ENCODE measurements at places on chromosomes 6 and 20.

- DNase-seq = no peak
Observed at GRCh38 chr20:12928755-12929401, 79.9 kb upstream of the SPTLC3 start.

DNA sequence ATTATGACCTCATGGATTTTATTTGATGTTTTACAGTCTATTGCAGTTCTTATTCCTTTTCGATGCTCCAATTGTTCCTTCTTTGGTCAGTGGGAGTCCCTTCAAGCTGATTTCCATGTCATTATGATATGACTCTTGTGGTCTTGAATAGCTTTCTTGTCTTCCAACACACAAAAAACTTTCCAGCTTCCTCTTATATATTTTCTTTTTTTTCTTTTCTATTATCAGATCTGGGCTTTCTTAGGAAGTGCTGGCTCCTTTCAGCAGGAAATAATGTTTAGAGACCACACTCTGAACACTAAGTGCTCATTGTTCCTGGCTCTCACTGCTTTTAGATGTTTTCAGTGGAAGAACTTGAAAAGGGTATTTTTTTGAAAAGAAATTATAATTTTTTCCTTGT, 3.1 kb upstream of the SLC17A1 start:
- no peak for DNase-seq

DNA sequence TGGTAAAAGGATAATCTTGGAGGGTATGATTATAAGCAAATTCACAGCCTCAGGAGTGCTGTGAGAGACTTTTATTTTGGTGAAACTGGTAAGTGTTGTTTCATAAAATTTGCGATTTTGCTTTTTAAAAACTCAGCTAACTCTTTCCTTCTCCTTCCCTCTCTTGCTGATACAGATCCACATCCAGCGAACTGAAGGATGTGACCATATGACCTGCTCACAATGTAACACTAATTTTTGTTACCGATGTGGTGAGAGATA, 77.2 kb upstream of the TPD52L1 start:
- no peak for DNase-seq

DNA sequence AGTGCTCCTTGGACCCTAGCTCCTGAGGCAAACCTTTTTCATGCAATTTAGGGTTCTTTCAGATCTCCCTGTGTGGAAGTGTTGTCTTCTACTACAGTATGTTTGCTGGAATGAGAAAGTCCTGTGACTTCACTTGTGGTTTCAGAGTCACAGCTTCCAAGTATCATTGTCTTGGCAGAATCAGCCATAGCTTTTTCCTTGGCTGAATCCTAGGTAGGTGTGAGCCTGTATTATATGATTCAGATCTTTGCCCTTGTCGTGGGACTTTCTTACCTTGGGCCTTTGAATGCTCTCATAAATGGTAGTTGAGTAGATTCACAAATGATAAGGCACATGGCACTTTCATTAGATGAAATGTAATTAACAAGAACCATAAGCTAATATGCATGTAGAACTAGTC, 16.5 kb downstream of the CARMIL1 start:
- DNase-seq = no peak

DNA sequence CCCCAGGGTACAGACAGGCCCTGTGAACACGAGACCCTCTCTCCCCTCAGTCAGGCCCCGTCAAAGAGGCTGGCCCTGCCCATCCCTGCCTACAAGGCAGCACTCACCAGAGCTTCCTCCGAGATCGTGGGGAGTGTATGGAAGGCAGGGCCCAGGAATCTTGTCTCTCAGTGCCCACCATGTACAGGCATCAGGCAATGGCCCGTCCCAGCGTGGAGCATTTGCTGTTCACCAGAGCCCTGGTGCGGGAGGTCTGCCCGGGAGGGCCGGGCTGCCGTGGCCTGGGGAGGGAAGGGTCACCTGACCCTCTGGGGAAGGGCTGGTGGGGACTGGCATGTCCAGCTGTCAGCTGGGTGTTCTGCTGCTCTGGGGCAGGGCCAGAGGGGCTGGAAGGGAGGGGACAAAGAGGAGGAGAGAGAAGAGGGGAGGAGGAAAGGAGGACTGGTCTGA, at the start of gene IP6K3:
Gene IP6K3 (minus strand): TSS at position 255 of the 450 bp plus-strand sequence. CDS start 11,429 bp downstream, outside the sequence.
- DNase-seq = no peak

DNA sequence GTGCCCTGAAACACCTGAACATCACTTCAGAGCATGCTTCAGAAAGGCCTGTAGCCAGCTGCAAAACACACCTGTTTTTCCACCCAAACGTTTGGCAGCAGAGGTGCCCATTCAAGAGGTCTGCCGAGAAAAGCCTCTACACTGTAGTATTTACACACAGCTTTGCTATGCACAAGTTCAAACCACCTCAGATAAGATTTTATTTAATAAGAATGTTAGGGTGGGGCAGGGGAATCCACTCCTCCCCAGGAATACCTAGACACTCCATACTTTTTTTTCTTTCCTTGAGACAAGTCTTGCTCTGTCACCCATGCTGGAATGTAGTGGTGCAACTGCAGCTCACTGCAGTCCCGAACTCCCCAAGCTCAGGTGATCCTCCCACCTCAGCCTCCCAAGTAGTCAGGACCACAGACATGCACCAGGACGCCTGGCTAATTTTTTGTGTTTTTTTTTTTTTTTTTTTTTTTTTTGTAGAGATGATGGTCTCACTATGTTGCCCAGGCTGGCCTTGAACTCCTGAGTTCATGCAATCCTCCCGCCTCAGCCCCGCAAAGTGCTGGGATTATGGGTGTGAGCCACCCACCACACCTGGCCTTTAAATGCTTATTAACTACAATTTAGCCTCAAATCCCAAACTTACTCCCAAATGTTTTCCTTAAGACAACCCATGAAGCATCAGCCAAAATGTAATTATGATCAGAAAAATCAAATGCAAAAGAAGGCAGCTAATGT, 9.7 kb downstream of the MRPL14 start:
- DNase-seq = no peak

DNA sequence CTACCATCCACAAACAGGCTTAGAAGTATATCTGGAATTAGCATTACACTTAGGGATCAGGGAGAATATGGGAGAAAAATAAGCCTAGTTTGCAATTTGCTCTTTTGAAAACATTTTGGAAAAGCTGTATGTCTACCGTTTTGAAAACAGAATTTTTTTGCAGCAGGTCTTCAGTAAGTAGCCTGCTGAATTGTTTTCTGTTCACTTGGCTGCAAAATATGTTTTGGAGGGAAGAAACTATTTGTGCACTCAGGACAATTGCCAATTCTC, 39.6 kb downstream of the ILRUN start:
- DNase-seq = no peak

DNA sequence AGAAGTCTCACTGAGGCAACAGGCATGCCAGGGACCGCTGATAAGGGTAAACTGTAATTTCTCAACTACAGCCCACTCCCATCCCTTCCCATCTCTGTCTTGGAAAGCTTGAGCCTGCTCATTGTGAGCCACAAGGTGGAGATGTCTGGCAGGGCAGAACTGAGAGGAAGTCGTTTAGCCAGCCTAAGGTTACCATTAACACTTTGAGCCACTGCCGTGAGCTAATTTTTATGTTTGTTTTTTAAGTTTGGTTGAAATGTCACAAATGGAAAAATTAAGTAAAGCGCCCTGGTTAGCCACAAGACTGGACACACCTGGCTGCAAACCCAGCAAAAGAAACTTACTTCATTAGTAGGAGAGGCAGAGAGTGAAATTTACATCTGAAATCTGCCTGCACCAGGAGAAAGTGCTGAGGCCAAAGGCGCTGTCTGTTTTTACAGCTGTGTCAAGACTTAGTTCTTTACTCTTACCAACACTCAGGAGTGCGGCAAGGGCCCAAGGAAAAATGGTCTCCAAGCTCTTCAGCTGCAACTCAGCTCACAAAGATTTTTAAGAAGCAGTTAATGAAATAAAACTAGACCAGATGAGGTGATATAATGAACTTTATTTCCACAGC, 50.0 kb upstream of the FAM83C start:
- no peak for DNase-seq

DNA sequence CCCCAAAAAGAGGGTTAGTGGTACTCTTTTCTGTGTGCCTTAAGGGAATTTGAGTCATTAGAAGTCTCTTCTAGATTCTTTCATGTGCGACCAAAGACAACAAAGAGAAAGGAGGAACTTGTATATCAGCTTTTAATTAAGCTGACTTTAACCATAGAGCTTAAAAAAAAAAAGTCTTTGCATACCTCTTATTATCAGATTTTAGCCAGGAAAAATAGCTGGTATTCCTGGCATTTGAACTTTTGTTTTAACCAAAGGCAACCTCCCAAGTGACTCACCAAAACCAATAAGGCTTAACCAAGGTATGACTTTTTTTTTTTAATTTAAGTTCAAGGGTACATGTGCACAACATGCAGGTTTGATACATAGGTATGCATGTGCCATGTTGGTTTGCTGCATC, 375.0 kb downstream of the CDC5L start:
- DNase-seq = no peak
